Mesothelial cell of epicardium (in vitro differentiated cells): ENCODE measurements at places on chromosomes 11 and 22. TPM values are rescaled to one million over a fixed set of nuclear protein-coding genes. Genes with fewer than 3 reads are reported as not detected.

The SPTY2D1 gene
- total RNA-seq = 22.3 to 26.9 TPM (median 23.0 TPM) in 3 replicates

The ALG8 gene
- 53.7 to 63.0 TPM (median 61.6 TPM) in 3 replicates for total RNA-seq

DNA sequence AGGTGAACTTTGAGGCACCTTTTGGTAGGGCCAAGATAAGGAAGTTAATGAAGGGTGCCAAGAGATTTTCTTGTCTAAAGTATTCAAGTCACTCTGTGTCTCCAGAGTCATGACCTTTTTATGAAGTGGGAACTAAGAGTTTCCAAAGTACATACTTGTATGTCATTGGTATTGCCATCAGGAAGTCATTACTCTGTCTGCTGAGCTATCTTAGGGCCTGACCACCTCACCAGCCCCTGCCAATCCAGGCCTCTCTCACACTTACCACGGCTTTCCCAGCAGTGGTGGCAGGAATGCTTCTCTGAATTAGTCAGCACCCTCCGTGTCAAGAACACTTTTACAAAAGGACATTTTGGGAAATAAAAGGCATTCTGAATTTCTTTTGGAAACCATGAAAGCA is 192.8 kb upstream of the MTNR1B start:
- DNase-seq = no peak
- H3K27ac ChIP-seq = no peak overlapping the region
- H3K36me3 ChIP-seq = peaks cover 4% of the 10 kb centered on the region
- no peak overlapping the region for H3K4me3 ChIP-seq

DNA sequence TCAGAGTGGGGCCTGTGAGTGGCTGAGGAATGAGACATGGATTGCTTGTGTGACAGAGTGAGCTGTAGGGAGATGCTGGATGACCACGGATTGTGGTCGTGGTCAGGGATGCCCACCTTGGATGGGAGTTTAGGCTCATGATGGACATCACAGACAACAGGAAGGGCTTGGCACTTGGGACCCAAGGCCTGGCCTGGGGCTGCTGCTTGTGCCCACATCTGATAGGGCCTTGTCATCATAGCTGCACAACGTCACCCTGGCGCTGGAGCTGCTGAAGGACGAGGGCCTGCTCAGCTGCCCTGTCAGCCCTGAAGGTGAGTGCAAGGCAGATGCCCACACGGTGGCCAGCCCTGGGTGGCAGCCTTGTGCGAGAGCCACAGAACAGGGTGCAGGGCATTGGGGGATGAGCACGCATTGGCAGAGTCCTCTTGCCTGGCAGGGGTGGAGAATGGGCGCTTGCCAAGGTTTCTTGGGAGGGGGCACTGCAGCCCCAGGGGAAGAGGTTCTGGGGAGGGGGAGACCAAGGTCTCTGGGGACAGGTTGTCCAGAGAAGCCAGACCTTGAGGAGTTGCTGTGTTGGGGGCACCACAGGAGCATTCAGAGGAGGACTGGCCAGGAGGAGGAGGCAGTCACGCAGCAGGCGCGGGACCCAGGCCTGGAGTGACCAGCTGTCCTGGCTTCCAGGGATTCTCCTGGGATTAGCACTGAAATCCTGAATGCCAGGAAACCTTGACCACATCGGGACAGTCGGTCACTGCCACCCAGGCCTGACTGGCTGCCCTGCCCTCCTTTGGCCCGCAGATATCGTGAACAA is 25.0 kb downstream of the PARVG start:
- peaks cover 33% of the 10 kb centered on the region for H3K27me3 ChIP-seq
- no peak overlapping the region for H3K27ac ChIP-seq
- peaks cover 13% of the 10 kb centered on the region for H3K4me1 ChIP-seq

- H3K4me3 ChIP-seq = no peak overlapping the region
- no peaks in the 10 kb centered on the region for H3K27me3 ChIP-seq
- H3K36me3 ChIP-seq = peaks cover 29% of the 10 kb centered on the region
- no peak overlapping the region for H3K27ac ChIP-seq
- DNase-seq = no peak
- peaks cover 42% of the 10 kb centered on the region for H3K4me1 ChIP-seq
These were observed 54.6 kb downstream of the HSD17B12 start for GRCh38 chr11:43735115-43735514.

DNA sequence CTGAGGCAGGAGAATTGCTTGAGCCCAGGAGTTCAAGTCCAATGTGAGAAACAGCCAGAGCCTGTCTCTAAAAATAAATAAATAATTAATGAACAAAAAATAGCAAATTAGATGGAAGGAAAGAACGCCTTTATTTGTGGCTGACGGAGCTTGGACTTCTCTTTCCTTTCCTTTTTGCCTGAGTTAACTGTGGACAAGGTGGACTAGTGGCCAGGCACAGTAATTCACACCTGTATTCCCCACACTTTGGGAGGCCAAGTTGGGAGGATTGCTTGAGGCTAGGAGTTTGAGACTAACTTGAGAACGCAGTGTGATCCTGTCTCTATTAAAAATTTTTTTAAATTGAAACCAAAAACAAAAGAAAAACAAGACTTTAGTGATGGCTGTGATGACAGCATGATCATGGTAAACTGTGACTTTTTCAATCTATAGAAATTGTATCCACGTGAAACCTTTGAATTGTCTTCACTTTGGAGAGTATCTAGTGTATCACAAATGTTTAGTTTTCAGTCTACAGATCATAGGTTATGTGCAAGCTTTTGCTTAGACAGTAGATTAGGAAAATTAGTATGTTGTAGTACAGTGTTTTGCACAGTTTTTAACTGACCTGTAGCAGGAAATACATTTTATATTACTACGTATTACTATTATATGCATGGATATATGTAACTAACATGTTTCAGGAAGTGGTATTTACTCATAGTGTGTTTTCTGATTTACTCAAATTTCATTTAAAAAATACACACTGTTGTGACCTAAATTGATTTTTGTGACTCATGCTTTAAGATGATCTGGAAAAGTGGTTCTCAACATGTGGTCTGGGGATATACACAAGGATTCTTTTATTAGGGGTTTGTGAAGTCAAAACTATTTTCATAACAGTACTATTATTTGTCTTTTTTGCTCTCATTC is 42.1 kb downstream of the KDM2A start:
- peaks cover 17% of the 10 kb centered on the region for H3K36me3 ChIP-seq
- peaks cover 11% of the 10 kb centered on the region for H3K4me1 ChIP-seq
- no peaks in the 10 kb centered on the region for H3K27me3 ChIP-seq
- no peak overlapping the region for H3K4me3 ChIP-seq
- no peak for DNase-seq

GRCh38 chr22:48744283-48744641 is 1083.4 kb downstream of the BRD1 start:
- H3K27me3 ChIP-seq = no peaks in the 10 kb centered on the region
- no peaks in the 10 kb centered on the region for H3K36me3 ChIP-seq
- H3K4me3 ChIP-seq = no peak overlapping the region

DNA sequence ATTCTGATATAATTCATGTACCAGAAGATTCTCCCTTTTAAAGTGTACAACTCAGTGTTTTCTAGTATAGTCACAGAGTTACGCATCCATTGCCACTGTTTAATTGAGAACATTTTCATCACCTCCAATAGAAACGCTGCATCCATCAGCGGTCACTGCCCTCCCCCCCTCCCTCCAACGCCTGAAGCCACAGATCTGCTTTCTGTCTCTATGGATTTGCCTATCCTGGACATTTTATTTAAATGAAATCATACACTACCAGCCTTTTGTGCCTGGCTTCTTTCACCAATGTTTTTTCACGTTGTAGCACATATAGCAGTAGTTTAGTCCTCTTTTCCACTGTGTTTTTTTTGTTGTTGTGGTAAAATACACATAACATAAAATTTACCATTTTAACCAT is 22.8 kb downstream of the TCP11L1 start:
- H3K27ac ChIP-seq = peak overlapping the region; percentile 66
- no peak overlapping the region for H3K4me3 ChIP-seq
- peaks cover 24% of the 10 kb centered on the region for H3K4me1 ChIP-seq

The TSPAN32 gene
- 0.94 to 1.8 TPM (median 1.2 TPM) in 3 replicates for total RNA-seq

GRCh38 chr11:117704395-117705100 is 92.5 kb downstream of the DSCAML1 start:
- no peak overlapping the region for H3K27ac ChIP-seq
- no peaks in the 10 kb centered on the region for H3K4me1 ChIP-seq
- DNase-seq = no peak
- no peak overlapping the region for H3K4me3 ChIP-seq

DNA sequence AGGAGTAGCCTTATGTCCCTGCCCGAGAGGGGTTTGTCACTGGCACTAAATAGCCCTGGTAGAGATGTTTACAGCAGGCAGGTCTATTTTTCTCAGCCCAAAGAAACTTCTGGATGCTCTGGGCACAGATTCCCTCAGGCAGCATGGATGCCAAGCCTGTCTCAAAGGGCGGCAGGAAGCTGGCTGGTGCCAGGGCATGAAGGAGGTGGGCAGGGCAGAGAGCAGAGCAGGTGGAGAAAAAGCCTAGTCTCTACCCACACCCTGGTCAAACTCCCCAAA is 4.1 kb upstream of the GAS2L1 start:
- DNase-seq = no peak
- H3K27ac ChIP-seq = no peak overlapping the region
- H3K36me3 ChIP-seq = peaks cover 21% of the 10 kb centered on the region

GRCh38 chr11:126919147-126919823 is 81.3 kb downstream of the KIRREL3 start:
- no peak for DNase-seq
- H3K4me1 ChIP-seq = no peaks in the 10 kb centered on the region
- H3K36me3 ChIP-seq = no peaks in the 10 kb centered on the region

DNA sequence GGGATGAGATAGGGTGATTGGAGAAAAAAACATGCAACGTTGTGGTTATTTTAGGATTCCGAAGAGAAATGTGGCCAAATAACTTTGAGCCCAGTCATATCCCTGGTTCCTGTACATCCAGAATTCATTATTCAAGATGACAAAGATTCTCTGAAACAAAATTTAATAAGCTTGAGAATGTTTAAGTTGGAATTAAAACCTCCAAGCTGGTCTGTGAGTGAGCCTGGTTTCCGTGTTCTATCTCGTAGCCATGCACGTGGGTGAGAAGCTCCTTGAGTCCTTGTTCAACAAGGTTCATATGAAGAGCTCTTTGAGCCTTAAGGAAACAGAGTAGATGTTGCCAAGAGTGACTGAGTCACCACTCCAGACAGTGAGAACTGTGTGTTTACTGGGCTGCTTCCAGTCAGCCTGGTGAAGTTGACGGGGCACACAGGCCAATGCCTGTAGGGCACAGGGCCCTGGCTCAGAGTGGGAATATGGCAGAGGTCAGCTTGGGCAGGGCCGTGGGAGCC is 206.5 kb downstream of the NAV2 start:
- no peak overlapping the region for H3K4me3 ChIP-seq
- no peak overlapping the region for H3K27ac ChIP-seq
- H3K36me3 ChIP-seq = no peaks in the 10 kb centered on the region

The SLC25A18 gene
- 0.35 to 0.60 TPM (median 0.54 TPM) in 3 replicates for total RNA-seq

The GDPD4 gene
- not detected in 3 replicates for total RNA-seq

The CASP5 gene
- not detected in 3 replicates for total RNA-seq

DNA sequence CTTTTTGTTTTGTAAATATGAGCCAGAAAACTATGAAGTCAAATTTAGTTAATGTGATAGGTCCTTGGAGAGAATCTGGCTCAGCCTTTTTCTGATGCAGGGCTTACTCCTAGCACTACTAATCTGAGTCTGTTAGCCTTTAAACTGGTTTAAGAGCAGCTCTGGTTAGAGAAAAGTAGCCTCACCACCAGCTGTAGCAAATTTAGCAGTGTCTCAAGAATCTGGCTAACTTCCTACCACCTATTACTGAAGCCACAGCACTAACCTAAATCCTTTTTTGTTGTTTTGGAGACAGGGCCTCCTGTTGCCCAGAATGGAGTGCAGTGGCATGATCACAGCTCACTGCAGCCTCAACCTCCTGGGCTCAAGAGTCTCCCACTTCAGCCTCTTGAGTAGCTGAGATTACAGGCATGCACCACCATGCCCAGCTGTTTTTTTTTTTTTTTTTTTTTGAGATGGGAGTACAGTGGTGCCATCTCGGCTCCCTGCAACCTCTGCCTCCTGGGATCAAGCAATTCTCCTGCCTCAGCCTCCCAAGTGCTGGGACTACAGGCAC is 13.9 kb downstream of the RBM4B start:
- peaks cover 32% of the 10 kb centered on the region for H3K36me3 ChIP-seq
- no peak overlapping the region for H3K27ac ChIP-seq
- peaks cover 3% of the 10 kb centered on the region for H3K4me1 ChIP-seq
